ENCODE measurements at places on chromosomes 12 and 14.

DNA sequence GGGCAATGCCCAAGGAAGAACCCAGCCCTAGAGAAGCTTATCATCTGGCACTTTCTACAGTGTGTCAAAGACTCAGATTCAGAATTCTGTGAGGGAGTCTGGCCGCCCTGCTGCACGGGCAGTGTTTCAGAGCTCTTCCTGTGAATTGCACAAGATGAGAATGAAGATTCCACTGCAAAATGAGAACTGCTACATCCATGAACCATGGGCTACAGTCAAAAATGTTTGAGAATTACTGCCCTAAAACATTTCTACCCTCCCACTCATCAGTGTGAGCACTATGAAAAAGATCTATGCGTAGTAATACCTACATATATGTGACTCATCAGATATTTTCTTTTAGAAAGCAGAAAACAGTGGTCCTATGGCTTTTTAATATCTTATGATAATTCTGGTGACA is 104.0 kb downstream of the STAB2 start:
- DNase-seq: no peak

- DNase-seq: no peak
These were observed 103.9 kb upstream of the MYL2 start for GRCh38 chr12:111024205-111024801.

GRCh38 chr14:105197211-105197641 is 16.1 kb upstream of the NUDT14 start:
- DNase-seq: peak; percentile 49

GRCh38 chr12:10940389-10940788 is 1.3 kb upstream of the TAS2R14 start:
- no peak for DNase-seq

DNA sequence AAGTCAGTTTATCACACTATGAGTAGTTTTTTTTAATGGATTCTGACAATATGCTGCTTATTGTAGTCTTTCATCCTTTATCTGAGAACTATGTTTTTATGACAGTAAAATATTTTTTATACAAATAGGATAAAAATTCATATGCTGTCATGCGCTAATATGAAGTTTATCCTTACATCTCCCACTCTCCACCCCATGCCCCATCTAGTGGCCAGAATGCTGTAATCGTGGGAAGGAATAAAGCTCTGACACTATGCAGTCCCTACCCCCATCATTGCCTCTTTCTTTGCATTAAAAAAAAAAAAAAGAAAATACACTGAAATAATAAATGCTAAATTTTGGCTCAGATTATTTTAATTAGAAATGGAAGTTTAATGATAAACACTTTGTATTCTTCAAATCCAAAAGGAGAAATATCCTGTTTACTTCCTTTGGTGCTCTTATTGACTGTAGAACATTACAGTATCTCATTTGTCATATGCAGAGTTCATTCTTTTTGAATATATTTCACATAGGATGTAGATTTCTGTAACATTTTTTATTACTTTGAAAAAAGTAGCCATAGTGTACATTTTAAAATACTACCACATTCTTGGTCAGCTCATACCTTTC is 145.9 kb upstream of the SLCO1C1 start:
- DNase-seq: peak; percentile 46

DNA sequence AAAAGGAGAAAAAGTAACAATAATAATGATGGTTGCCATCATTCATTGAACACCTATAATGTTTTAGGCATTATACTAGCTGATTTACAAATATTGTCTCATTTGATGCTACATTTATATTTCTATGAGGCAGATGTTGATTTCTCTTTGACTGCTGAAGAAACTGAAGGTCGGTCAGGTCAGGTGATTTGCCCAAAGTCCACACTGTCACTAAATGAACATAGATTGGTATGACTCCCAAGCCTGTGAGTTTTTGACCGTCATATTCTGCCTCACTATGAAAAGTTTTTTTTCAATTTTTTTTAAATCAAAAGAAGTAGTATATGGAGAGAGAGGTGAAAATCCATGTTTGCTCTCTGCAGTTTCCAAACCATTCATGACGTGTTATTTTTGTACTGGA is 10.8 kb downstream of the ALG10B start:
- DNase-seq: no peak

DNA sequence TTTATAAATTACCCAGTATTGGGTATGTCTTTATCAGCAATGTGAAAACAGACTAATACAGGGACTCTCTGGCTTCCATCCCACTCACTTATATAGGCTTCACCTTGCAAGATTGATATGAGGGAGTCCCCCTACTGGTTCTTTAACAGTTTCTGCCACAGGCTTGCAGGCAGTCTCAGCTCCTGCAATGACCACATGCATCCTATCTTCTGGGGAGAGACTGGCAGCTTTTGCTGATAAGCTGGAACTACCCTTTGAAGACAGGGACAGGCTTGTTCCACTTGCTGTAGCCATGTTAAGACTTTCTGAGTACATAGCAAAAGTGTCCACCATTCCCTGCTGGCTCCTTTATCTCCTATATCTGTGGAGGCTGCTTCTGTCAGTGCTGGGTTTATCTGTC is 531.7 kb upstream of the FLRT2 start:
- no peak for DNase-seq

DNA sequence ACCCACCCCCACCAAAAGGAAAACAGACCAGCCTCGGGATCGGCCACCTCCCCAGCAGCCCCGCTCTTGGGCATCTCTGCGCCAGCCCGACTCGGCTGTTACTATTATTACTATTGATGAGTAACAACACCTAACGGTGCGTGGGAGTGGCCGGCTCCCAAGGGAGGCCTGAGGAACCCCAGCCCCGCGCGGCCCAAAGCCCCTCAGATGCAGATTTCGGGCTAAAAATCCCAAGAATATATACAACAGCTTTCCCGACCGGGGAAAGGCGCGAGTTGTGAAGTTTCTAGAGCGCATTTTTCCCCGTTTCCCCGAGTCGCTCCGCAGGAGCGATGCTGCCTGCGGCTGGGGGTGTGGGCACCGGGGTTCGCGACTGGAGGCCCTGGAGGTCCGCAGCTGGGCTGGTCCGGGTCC is 565 bp downstream of the NT5DC3 start:
- no peak for DNase-seq

- DNase-seq: no peak
These were observed 50.9 kb upstream of the BCL2L14 start for GRCh38 chr12:12019881-12020280.

GRCh38 chr12:109870648-109871047 is 9.7 kb downstream of the GLTP start:
- no peak for DNase-seq
